ENCODE measurements at places on chromosomes 12 and 14.

DNA sequence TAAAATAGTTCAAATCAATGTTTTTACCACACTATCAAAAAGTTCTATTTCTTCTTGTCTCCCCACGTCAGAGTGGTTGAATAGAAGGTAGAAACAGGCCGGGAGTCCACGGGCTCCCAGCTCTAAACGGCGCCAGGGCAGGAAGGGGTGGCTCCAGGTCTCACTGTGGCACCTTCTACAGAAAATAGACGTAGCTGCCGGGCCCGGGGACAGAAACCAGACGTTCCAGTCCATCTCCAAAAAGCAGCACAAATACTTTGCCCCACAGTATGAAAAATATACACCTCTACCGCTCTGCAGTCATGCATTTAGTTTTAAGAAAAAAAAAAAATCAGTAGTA lies 30.9 kb downstream of the CCNK start:
- DNase-seq: no peak

DNA sequence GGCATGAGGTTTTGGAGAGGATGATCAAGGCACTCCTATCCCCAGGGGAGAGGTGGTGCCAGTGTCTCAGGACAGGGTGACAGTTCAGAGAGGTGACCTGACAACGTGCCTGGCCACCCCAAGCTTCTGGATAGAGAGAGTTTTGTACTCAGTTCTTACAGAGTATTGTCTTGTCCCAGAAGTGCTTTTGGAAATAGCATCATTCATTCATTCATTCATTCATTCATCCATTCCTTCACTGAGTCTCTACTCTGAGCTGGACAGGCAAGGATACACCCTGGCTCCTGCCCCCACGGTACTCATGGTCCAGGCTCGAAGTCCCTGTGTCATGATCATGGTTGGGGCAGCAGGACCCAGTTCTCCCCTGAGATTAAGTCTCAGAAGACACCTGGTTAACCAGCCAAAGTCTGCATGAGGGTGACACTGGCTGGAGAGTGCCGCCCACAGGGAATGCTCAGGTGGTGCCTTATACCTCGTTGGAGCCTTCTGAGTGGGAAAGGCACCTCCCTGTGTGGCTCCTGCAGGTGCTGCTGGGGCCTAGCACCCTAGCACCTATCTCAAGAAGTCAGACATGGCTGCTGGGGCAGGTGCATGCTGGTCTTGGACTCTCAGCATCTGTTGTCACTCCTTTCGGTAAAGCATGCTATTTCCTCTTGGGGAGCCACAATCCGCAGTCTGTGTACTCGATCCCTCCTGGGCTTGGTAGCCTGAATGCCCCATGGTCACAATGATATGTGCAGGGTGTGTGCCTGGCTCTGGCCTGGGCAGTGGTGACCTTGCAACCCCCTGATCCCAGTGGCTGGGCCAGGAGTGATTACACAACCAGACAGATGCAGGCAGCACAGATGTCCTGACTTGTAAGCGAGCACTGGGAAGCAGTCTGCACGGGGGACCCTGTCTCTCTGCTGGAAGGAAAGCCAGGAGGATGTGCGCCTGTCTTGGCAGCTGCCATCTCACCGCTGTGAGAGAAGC lies 57.8 kb downstream of the C14orf132 start:
- no peak for DNase-seq

GRCh38 chr12:6925540-6926279 lies 2.0 kb upstream of the ATN1 start:
- DNase-seq: peak; percentile 91

DNA sequence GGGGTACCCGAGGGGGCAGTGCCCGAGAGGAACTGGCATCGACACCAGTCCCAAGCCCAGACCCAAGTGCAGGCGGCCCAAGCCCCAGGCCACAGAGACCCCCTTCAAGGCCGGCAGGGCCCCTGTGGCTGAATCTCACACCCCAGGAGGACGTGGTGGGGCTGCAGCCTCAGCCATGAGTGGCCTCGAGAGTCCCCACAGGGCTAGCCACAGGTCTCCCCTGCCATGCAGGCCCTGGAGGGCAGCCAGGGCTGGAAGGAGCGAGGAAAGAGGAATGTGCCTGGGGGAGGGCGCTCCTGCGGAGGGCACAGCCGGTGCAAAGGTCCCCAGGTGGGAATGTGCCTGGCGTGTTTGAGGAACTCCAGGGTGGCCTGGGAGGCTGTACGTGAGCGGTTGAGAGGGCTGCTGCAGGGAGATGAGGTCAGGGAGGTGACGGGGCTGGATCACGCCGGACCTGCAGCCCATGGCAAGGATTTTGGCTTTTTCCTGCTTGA lies 86.1 kb downstream of the NCOR2 start:
- no peak for DNase-seq

DNA sequence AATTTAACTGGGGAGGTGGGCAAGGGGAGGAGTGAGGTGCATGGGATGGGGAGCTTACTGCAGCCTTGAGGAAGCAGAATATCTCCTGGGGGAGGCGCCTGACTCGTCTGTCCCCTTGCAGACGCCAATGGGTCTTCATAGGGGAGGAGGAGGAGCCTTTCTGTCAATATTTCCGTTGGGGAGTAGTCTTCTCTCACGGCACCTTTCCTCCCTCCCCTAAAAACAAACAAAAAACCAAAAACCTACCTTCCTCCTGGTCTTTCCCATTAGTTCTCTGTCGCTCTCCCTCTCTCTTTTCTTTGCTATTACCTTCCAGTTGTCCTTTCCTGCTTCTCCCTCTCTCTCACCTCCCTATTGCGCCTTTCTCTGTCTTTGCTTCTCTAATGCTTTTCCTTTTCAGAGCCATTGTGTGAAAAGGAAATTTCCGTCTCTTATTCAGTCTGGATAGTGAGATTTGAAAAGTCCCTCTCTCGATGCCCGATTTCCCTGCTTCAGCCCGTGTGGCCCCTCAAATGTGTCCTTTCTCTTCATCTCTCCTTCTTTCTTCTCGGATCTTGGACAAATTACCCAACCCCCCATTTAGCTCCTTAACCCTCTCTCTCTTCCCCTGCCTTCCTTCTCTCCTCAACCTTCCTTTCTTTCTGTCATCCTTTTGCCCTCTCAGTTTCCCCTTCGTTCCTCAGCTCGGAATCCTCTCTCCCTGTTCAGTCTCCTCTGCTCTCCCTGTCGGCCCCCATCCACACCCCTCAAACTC lies 5.9 kb downstream of the GPR84 start:
- DNase-seq: no peak

- no peak for DNase-seq
These were observed 125.9 kb upstream of the GARIN6 start for GRCh38 chr12:99521664-99522063.

DNA sequence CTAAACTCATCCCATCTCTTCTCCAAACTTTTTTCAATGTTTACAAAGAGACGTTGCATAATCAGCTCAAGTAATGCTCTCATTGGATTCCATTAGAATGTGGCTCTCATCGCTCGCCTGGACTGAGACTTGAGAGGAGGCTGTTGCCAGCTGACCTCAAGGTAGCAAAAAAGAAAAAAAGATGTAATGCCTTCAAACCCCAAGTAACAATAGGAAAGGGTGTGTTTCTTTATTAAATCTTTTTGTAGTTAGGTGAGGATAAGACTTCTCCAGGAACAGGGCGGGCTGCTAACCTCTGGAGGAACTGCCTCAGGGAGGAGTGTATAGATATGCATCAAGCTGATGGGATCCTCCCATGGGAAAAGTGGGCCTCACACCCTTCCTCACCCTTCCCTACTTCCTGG lies 956 bp upstream of the PTHLH start:
- no peak for DNase-seq

DNA sequence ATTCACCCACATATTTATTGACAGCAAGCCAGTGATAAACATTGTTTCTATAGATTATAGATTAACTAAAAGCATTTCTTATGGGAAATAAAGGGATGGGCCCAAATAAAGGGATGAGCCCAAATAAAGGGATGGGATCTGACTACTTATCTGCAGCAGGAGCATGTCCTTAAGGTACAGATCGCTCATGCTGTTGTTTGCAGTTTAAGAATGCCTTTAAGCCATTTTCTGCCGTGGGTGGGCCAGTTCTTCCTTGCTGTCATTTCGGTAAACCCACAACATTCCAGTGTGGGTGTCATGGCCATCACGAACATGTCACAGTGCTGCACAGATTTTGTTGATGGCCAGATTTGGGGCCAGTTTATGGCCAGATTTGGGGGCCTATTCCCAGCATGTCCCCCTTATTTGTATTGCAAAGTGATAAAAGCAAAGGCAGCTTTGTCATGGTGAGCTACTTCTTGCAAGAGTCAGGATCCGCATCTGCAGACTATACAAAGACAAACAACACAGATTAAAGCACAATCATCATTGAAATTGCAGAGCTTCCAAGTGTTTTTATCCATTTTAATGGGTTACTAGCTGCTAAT lies 700.7 kb downstream of the LRFN5 start:
- no peak for DNase-seq

GRCh38 chr12:7869137-7869536 lies 3.6 kb downstream of the SLC2A14 start:
- DNase-seq: no peak

DNA sequence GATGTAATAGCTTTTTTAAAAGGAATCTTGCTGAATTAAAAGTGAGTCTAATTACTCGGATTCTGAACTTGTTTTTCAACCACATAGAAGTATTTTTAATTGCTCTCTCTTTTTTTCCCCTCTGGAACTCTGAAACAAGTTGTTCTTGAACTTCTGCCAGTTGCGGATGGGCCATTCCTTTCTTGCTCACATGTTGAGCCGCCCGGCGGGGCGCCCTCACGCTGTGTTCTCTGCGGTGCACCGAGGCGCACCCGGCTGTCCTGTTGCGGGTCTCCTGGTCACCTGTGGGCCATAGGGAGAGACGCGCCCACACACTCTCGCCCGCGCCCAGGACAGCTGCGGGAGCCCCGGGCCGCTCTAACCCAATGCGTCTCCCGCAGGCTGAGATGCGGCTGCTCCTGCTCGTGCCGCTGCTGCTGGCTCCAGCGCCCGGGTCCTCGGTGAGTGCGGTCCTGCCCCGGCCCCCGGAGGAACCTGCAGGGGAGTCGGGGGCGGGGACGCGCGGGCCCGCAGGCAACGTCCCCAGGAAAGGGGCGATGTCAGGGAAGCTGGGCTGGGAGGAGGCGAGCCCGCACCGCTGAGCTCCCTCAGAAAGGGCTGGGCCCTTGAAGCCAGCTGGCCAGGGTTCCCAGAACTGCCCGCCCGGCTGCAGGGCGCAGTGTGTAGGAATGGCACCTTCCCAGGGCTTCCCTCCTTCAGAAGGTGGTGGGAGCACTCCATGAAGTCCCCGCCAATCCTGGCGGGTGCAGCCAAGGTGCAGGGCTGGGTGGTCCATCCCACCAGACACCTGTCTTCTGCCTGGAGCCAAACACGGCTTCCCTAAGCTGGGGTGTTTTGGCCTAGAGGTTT lies 2.3 kb downstream of the PAPLN start:
- DNase-seq: no peak

- DNase-seq: no peak
These were observed 644 bp upstream of the PPP4R4 start for GRCh38 chr14:94173471-94173884.

- peak; percentile 97 for DNase-seq
These were observed 47.2 kb downstream of the PLCZ1 start for GRCh38 chr12:18690653-18691052.

- DNase-seq: peak; percentile 55
These were observed 430.5 kb downstream of the DPF3 start for GRCh38 chr14:72463291-72463866.

DNA sequence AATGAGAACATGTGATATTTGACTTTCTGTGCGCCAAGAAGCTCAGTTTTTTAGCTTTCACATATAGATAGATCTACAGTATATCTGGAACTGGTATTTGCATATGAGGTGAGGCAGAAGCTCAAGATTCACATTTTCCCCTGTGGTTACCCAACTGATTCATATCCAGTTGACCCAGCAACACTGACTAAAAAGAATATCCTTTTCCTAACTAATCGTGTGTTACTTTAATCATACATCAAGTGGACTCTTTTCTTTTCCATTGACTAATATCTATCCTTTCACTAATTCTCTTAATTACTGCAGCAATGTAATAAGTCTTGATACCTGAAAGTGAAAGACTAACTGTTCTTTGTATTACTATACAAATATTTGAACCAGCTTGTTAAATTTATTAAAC lies 236.1 kb downstream of the AEBP2 start:
- no peak for DNase-seq

GRCh38 chr12:96327346-96327745 lies 72.9 kb downstream of the CDK17 start:
- no peak for DNase-seq

- DNase-seq: no peak
These were observed 286.0 kb downstream of the TMEM132D start for GRCh38 chr12:129617849-129618248.

DNA sequence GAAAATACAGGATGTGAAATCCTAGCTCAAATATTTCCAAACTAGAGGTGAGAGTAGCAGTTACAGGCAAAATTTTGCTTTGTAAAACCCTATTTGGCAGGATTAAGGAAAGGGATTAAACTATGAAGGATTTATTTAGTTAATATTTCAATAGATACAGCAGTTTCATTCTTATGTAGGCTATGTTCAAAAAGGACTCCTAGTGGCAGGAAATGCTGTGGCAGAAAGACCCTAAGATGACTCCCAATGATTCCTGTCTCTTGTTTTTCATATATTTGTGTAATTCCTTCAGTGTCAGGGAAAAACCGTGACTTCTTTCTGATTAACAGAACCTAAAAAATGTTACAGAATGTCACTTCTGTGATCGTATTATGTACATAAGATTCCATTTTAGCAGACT lies 299.5 kb upstream of the RPL10L start:
- no peak for DNase-seq

- peak; percentile 57 for DNase-seq
These were observed 3.4 kb upstream of the DHH start for GRCh38 chr12:49098035-49098451.

DNA sequence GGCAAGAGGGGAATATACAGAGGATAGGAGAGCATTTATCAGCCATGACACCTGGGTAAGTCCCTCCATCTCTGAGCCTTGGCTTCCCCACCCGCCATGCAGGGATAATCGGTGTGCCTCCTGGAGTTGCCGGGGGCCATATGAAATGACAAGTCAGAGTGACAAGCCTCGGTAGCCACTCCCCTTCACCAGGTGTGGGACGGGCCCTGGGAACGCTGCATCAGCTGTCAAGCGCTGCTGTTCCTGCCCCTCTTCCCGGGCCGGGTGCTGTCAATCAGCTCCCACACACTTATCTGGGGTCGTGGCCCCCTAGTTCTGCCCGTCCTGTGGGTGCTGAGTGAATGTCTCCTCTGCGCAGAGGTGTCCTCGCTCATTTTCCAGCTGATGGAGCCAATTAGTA lies 57.2 kb downstream of the MVK start:
- DNase-seq: no peak

DNA sequence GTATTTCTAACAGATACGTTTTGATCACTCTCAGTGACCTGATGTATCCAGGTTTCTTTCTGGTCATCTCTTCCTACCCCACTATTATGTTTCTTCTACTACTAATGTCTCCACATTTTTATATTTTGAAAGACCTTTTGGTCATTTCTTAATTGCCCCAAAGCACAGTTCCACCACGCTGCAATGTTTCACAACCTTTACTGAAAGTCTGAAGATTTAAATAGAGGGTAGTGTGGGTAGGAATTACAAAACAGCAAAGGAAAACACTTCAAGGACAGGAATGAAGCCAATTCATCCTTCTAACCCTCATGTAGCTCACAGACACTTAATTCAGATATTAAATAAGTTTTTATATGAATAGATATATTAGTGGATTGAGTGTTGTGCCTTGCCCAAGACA lies 36.1 kb upstream of the SLC16A7 start:
- DNase-seq: no peak

- DNase-seq: no peak
These were observed 119.2 kb upstream of the CNTN1 start for GRCh38 chr12:40573024-40573423.

GRCh38 chr12:121009741-121010140 lies 6.5 kb downstream of the C12orf43 start:
- peak; percentile 33 for DNase-seq

GRCh38 chr12:87280893-87281292 lies 748.3 kb downstream of the C12orf50 start:
- no peak for DNase-seq

All from HT1080 (cell line).